ENCODE measurements at places on chromosomes 6 and 20.
A peak's percentile ranks its signal among the peaks of the same experiment; 100 is the strongest.

- DNase-seq, result no peak
Observed at GRCh38 chr6:71388068-71388744, 99.6 kb downstream of the OGFRL1 start.

DNA sequence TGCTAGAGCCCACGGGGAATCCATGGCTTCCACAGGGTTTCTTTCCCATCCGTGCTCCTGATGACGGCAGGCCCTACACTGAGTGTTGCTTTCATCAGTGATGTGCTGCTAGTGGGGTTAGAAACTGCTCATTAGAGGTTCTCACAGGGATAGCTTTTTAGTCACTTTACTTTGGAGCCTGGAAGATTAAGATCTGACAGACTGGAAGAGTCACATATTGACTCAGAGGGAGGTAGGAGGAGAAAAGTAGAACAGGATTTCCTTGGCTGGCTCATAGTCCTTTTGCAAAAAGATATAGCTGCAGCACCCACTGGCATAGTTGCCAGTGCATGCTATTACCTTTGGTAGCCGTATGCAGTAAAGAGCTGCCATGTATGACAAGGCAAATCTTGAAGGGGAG is 890.3 kb downstream of the C6orf118 start:
- DNase-seq, result no peak

GRCh38 chr6:157614026-157614568 is 208.9 kb upstream of the SNX9 start:
- DNase-seq, result no peak

- DNase-seq, result no peak
Observed at GRCh38 chr6:15800841-15801617, 138.2 kb upstream of the DTNBP1 start.

GRCh38 chr20:62551407-62552323 is 75.9 kb upstream of the GATA5 start:
- no peak for DNase-seq

- DNase-seq, result no peak
Observed at GRCh38 chr6:32980488-32981038, 12.2 kb downstream of the BRD2 start.

- no peak for DNase-seq
Observed at GRCh38 chr6:35833536-35833935, 28.4 kb downstream of the LHFPL5 start.

- no peak for DNase-seq
Observed at GRCh38 chr6:15987569-15987968, 141.3 kb upstream of the MYLIP start.

DNA sequence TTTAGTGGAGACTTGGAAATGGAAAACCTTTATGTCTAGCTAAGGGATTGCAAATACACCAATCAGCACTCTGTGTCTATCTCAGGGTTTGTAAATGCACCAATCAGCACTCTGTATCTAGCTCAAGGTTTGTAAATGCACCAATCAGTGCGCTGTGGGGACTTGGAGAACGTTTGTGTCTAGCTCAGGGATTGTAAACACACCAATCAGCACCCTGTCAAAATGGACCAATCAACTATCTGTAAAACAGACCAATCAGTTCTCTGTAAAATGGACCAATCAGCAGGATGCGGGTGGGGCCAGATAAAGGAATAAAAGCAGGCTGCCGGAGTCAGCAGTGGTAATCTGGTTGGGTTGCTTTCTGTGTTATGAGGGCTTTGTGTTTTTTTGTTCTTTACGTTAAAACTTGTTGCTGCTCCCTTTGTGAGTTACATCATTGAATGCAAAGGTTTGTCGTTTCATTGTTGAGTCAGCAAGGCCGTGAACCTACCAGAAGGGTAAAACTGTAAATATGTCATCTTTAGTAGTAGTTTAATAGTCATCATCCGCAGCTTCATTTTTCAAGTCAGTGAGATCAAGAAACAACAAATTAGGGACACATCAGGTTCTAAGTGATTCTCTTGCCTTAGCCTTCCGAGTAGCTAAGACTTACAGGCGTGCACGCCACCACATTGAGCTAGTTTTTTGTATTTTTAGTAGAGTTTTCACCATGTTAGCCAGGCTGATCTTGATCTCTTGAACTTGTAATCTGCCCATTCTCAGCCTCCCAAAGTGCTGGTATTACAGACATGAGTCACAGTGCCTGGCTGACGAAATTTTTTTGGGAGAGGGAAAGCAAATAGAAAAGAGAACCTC is 22.7 kb upstream of the NUP153 start:
- no peak for DNase-seq

DNA sequence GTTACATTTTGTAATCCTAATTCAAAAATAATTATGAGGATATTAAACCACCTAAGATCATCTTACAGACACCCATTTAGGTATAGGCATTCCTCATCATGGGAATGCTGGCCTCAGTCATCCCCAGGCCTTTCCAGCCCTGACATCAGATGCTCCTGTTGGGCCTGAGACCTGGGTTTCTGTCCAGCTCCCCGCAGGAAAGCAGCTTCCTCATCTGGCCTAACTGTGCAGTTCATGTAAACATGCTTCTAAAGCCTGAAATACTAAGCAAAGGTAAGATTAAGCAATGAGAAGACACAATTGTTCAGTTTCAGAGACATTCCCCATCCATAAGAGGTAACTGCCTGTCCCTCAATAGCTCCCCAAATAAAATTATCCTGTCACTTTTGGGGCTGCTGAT is 19.0 kb downstream of the ETV7 start:
- DNase-seq, result no peak

DNA sequence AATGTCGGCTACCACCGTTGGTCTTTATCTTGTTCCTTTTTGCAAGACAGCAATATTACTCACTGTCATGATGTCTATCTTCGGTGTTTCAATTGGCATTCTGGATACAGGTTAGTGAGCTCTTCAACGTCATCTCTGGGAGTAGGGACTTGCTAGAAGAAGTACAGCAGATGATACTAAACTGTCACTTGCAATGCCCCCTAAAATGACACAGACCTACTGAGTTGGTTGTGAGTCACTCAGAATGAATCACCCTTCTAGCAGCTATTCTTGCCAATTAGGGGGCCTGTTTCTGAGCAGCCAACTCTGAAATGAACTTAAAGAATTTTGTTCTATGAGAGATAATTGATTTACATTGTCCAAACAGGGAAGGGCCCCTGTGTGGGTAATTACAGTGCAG is 176.5 kb downstream of the SLC16A10 start:
- no peak for DNase-seq

GRCh38 chr6:156577749-156578148 is 199.4 kb upstream of the ARID1B start:
- DNase-seq, result no peak

- DNase-seq, result no peak
Observed at GRCh38 chr6:9657994-9658393, 756.9 kb downstream of the TFAP2A start.

GRCh38 chr6:48757661-48758060 is 646.7 kb upstream of the PTCHD4 start:
- DNase-seq, result no peak

GRCh38 chr6:37539171-37540028 is 39.7 kb upstream of the CCDC167 start:
- no peak for DNase-seq

- DNase-seq, result no peak
Observed at GRCh38 chr6:133551436-133551835, 310.3 kb downstream of the EYA4 start.

DNA sequence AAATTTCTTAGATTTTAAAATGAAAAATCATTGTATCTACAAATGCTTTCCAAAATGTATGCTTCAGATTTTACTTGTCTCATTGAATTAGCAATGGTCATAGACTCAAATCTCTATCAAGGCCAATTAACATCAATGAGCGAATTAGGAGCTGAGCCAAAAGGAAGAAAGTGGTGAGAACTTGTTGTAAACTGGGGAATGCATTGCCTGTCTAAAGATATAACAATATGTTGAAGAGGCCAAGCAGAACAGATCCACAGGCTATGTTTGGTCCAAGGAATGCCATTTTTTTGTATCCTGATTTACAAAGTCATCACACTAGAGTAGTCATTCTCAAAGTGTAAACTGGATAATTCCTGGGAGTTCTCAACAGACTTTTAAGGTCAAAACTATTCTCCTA is 370.7 kb downstream of the GJA1 start:
- DNase-seq, result no peak

DNA sequence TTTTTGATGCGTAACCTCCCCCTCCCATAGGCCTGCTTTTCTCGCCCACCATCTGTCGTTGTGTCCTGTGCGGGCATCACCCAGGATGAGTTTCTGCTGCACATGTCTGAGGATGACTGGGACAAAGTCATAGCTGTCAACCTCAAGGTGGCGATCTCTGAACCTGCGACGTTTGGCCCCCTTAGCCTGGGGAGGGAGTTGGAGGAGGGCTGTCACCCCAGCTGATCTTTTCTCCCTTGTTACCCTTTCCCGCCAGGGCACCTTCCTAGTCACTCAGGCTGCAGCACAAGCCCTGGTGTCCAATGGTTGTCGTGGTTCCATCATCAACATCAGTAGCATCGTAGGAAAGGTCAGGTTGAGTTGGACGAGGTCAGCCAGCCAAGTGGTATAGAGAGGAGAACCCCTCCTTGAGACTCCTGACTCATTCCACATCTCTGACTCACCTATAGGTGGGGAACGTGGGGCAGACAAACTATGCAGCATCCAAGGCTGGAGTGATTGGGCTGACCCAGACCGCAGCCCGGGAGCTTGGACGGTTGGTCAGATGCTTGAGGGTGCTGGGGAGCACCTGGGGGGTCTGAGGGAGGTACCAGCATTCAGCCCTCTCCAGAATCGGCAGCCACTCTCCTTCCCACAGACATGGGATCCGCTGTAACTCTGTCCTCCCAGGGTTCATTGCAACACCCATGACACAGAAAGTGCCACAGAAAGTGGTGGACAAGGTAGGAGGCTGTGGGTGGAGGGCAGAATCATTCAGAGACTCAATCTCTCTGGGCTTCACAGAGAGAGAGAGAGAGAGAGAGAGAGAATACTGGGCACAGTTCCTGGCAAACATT is 954 bp downstream of the HSD17B8 start:
- DNase-seq, result peak; percentile 75

DNA sequence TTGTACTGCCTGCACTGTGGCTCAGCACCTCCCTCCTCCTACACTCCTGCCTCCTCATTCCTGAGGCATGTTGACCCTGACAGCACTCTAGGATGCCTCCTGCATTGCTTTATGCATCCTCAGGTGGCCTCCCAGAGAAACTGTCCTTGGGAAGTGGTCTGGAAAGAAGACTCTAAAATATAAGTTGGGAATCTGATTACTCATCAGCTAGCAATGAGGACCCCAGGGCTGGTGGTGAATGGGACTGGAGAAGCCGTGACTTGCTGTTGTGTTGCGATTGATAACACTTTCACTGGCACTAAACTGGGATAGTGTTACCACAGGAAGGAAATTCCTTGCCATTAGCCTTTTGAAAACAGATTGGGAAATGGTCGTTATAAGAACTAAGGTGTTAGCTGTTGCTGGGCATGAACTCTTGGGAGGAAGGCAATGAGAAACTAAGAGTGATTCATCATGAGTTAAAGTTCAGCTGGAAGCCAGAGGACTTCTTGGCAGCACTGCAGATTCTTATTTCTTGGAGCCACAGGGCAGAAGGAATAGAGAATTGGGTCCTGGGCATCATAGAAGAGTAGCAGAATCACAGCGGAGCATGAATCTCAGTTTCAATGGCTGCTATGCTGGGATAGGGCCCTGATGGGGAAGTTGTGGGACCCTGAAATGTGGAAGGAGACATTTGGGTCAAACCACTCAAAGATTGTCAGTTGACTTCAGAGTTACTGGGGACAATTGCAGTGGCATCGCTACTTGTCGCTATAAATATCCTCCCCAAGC is 10.1 kb upstream of the SIRPD start:
- DNase-seq, result no peak

DNA sequence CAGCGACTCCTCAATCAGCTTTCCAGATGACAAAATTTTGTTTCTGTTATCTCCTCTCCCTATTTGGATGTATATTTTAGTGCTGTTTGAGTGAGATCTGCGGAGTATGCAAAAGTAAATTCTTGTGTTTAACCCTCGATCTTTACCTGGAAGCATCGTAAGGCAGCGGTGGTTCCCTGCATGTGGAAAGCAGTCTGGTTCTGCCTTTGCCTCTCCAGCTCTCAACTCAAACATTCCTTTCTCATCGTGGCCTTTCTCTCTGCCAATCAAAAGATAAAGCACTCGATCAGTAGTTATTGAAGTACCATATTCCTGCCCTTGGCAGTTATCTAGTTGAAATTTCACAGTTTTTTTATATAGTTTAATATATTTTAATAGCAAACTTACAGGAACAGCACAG is 44.0 kb upstream of the BTN3A2 start:
- DNase-seq, result no peak

- DNase-seq, result no peak
Observed at GRCh38 chr6:14802514-14803160, 443.2 kb upstream of the JARID2 start.

DNA sequence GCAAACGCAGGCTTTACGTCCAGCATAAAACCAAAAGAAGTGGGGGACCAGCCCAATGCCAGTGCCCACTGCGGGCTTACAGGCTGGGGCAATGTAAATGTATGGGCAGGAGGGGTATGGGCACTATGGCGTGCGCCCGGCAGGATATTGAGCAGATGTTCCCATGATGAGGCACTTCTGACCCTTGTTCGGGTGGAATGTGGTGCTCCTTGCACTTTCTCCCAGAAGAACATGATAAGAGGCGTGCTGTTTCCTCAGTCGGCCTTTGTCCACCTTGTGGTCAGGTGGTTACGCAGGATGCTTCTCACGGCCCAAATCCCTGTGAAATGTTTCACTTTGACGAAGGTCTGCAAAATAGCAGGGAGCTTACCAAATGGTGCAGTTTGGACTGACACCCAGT is 4.8 kb upstream of the GPR31 start:
- DNase-seq, result no peak

DNA sequence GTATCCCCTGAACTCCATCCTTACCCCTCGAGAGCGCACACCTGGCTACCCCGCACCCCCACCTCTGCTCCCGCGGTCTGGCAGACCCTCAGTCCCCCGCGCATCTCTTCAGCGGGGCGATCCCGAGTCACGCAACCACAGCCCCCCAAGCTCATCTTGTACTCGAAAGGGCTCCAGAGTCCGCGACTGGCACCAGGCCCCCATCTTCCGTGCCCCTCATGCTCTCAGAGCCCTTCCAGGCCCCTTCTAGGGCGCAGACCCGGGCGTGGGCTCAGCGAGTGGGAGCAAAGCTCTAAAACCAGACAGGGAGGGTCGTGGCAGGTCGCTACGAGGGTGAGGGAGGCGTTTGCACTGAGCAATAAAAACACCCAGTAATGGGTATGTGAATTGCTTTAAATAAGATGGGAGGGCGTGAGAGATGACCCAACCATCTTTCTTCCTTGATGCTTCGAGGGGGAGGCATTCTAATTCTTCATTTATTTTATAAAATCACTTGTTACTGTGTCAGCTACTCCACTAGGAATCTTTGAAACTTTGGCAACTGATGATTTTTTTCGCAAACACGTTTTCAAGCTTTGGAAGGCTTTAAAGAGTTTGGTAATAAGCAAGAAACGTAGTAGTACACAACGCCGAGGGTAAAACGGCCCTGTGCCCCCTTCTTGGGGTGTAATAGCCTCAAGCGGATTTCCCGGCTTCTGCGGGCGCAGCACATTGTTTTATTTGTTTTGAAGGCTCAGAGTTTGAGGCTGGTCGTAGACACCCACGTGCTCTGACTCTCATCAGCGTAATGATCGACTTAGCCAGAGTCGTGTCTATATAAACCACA is 42.6 kb upstream of the SUPT3H start:
- DNase-seq, result peak; percentile 77

All from spleen (tissue), 13 donors.